Activated naive CD8-positive, alpha-beta T cell treated with anti-CD3 and anti-CD28 coated beads for 36 hours (primary cell): ENCODE measurements at places on chromosomes 4 and X. TPM values are rescaled to one million over a fixed set of nuclear protein-coding genes. Genes with fewer than 3 reads are reported as not detected.

DNA sequence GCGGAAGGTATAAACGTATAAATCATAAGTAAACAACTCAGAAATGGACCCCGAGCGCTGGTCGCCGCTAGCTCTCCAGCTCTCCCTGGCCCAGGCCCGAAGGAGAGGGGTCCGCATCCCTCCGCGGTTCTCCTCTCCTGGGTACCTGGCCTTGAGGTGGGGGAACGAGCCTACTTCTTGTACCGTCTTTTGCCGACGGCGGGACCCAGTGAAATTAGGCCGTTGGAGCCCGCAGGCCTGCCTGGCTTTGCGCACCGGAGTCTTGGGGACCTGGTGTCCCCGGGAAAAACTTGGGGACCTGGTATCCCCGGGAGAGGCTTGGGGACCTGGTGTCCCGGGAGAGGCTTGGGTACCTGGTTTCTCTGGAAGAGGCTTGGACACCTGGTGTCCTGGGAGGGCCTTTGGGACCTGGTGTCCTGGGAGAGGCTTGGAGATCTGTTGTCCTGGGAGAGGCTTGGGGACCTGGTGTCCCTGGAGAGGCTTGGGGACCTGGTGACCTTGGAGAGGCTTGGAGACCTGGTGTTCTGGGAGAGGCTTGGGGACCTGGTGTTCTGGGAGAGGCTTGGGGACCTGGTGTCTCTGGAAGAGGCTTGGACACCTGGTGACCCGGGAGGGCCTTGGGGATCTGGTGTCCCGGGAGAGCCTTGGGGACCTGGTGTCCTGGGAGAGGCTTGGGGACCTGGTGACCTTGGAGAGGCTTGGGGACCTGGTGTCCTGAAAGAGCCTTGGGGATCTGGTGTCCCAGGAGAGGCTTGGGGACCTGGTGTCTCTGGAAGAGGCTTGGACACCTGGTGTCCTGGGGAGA is 12.0 kb downstream of the SHOX start:
- peaks cover 1% of the 10 kb centered on the region for H3K4me1 ChIP-seq
- DNase-seq, result no peak
- no peaks in the 10 kb centered on the region for H3K36me3 ChIP-seq

DNA sequence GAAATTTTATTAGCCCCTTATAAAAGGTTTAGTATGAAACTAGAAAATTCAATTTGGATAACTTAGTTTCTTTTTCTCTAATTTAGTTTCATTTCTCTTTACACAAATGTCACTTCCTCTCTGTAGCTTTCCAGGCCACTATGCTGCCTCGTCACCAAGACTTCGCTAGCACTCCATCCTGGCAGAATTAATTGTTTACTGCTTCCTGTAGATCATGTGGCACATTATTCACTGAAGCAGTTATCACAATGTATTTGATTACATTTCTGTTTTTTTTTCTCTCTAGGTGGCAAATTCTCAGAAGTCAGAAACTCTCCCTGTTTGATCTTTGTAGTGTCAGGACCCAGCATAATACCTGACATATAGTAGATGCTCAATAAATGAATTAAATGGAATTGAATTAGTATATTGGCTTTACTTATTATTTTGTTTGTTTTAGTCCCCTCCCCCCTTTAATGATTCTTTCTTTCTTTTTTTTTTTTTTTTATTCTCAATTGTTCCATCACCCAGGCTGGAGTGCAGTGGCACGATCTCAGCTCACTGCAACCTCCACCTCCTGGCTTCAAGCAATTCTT is 9.3 kb upstream of the SAT1 start:
- no peaks in the 10 kb centered on the region for H3K27me3 ChIP-seq
- H3K4me3 ChIP-seq, result peak overlapping the region; percentile 50
- H3K36me3 ChIP-seq, result no peaks in the 10 kb centered on the region
- peak; percentile 34 for DNase-seq
- H3K4me1 ChIP-seq, result peaks cover 13% of the 10 kb centered on the region

GRCh38 chr4:41399231-41399630 is 138.7 kb upstream of the LIMCH1 start:
- no peak overlapping the region for H3K27ac ChIP-seq
- H3K36me3 ChIP-seq, result no peaks in the 10 kb centered on the region
- no peak for DNase-seq
- H3K4me1 ChIP-seq, result no peaks in the 10 kb centered on the region

DNA sequence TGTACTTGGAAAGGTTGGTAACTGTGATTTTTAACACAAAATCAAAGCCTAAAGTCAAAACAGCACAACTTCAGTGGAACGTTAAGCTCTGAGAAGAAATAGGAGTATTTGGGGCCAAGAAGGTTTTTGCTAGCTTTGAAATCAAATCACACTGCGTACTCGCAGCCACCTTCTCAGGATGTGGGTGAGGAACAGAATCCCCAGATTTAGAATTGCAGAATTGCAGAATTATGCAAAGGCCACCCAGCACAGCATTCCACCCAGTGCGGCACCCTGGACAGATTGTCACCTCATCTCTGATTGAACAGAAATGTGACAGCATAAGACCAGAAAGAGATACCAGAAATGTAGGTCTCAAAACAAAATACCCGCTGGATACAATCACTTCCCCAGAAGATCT is 181.1 kb downstream of the DHX15 start:
- no peaks in the 10 kb centered on the region for H3K36me3 ChIP-seq
- H3K27me3 ChIP-seq, result peaks cover 7% of the 10 kb centered on the region
- H3K27ac ChIP-seq, result no peak overlapping the region
- DNase-seq, result no peak

- peaks cover 2% of the 10 kb centered on the region for H3K4me1 ChIP-seq
- DNase-seq, result no peak
- H3K4me3 ChIP-seq, result no peak overlapping the region
- no peak overlapping the region for H3K27ac ChIP-seq
Observed at GRCh38 chr4:173252024-173252935, 81.9 kb downstream of the HMGB2 start.

GRCh38 chrX:83916525-83916924 is 55.6 kb downstream of the CYLC1 start:
- H3K27me3 ChIP-seq, result no peaks in the 10 kb centered on the region
- no peak overlapping the region for H3K27ac ChIP-seq
- H3K4me3 ChIP-seq, result no peak overlapping the region
- no peak for DNase-seq

GRCh38 chr4:36027203-36027602 is 217.1 kb downstream of the ARAP2 start:
- H3K27me3 ChIP-seq, result no peaks in the 10 kb centered on the region
- no peaks in the 10 kb centered on the region for H3K36me3 ChIP-seq
- DNase-seq, result no peak
- H3K27ac ChIP-seq, result no peak overlapping the region

DNA sequence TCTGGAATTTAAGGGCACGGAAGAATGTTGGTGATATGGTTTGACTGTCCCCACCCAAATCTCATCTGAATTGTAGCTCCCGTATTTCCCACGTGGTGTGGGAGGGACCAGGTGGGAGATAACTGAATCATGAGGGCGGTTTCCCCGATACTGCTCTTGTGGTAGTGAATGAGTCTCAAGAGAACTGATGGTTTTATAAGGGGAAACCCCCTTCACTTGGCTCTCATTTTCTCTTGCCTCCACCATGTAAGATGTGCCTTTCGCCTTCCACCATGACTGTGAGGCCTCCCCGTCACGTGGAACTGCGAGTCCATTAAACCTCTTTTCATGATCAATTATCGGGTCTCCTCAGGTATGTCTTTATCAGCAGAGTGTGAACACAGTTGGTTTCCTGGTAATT is 25.6 kb upstream of the DHRSX start:
- no peak overlapping the region for H3K4me3 ChIP-seq
- no peak for DNase-seq
- no peaks in the 10 kb centered on the region for H3K27me3 ChIP-seq
- no peaks in the 10 kb centered on the region for H3K36me3 ChIP-seq
- H3K4me1 ChIP-seq, result peaks cover 2% of the 10 kb centered on the region
- no peak overlapping the region for H3K27ac ChIP-seq

DNA sequence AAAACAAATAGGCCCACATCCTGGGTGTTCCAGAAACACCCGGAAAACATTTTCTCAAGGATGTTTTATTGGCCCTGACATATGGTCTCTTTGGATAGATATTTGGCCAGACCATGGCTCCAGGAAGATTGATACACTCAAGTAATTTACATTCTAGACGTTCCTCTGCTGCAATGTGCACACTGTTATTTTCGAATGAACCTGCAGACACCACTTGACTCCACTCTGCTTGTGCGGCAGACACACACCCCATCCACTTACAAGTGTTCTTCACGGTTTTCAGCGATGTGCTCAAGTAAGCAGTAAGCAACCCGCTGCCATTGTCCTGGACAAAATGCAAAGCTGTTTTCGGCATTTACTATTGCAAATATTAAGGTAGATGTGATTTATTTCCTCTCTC is 12.0 kb upstream of the GPM6A start:
- no peak for DNase-seq
- H3K36me3 ChIP-seq, result no peaks in the 10 kb centered on the region
- no peaks in the 10 kb centered on the region for H3K27me3 ChIP-seq
- no peaks in the 10 kb centered on the region for H3K4me1 ChIP-seq

DNA sequence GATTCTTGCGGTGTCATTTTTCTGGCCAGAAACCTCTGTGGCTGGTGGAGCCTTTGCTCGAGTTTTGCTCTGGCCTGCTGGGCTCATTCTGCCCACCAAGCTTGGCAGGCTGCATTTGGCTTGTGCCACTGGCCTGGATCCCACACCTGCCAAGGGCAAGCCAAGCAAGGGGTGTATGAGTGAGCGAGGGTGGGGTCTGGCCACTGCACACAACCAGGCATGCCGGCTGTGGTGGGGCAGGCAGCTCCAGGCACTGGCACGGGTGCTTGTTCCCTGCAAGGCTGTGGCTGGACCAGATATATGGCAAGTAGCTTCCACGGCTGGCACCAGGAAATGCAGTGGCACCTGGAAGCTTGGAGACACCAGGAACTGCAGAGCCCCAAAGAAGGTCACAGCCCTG is 68.6 kb upstream of the PPP3CA start:
- DNase-seq, result no peak
- H3K4me1 ChIP-seq, result peaks cover 34% of the 10 kb centered on the region
- peaks cover 6% of the 10 kb centered on the region for H3K36me3 ChIP-seq
- H3K27ac ChIP-seq, result no peak overlapping the region
- no peak overlapping the region for H3K4me3 ChIP-seq

GRCh38 chr4:95601356-95601755 is 52.6 kb upstream of the UNC5C start:
- no peak for DNase-seq
- peaks cover 8% of the 10 kb centered on the region for H3K4me1 ChIP-seq
- H3K4me3 ChIP-seq, result no peak overlapping the region
- H3K27ac ChIP-seq, result no peak overlapping the region
- peaks cover 13% of the 10 kb centered on the region for H3K27me3 ChIP-seq
- no peaks in the 10 kb centered on the region for H3K36me3 ChIP-seq

GRCh38 chrX:153435845-153436244 is 10.0 kb downstream of the TREX2 start:
- H3K27ac ChIP-seq, result no peak overlapping the region
- no peaks in the 10 kb centered on the region for H3K36me3 ChIP-seq
- H3K27me3 ChIP-seq, result no peaks in the 10 kb centered on the region
- no peak for DNase-seq

- no peaks in the 10 kb centered on the region for H3K27me3 ChIP-seq
- DNase-seq, result no peak
- no peaks in the 10 kb centered on the region for H3K4me1 ChIP-seq
- H3K36me3 ChIP-seq, result peaks cover under 1% of the 10 kb centered on the region
Observed at GRCh38 chrX:106954041-106954440, 33.8 kb downstream of the CLDN2 start.

DNA sequence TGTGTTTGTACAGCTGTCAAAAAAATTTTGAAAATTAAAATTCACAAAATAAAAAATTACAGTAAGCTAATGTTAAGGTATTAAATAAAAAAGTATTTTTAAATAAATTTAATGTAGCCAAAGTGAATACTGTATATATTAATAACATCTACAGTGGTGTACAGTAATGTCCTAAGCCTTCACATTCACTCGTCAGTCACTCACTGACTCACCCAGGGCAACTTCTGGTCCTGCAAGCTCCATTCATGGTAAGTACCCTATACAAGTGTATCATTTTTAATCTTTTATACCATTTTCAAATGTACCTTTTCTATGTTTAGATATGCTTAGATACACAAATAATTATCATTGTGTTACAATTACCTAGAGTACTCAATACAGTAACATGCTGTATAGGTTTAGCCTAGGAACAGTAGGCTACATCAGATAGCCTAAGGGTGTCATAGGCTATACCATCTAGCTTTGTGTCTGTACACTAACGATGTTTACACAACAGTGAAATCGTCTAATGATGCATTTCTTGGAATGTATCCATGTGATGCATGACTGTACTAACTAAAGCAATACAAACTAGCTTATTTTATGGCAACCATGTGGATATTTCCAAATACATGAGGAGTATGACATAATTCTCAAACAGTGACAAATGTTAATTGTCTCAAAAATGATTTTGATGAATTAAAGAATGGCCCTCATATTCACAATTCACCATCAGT is 13.7 kb downstream of the DDX60 start:
- H3K4me1 ChIP-seq, result peaks cover 11% of the 10 kb centered on the region
- no peak overlapping the region for H3K4me3 ChIP-seq
- H3K27ac ChIP-seq, result no peak overlapping the region
- H3K27me3 ChIP-seq, result no peaks in the 10 kb centered on the region
- DNase-seq, result no peak

DNA sequence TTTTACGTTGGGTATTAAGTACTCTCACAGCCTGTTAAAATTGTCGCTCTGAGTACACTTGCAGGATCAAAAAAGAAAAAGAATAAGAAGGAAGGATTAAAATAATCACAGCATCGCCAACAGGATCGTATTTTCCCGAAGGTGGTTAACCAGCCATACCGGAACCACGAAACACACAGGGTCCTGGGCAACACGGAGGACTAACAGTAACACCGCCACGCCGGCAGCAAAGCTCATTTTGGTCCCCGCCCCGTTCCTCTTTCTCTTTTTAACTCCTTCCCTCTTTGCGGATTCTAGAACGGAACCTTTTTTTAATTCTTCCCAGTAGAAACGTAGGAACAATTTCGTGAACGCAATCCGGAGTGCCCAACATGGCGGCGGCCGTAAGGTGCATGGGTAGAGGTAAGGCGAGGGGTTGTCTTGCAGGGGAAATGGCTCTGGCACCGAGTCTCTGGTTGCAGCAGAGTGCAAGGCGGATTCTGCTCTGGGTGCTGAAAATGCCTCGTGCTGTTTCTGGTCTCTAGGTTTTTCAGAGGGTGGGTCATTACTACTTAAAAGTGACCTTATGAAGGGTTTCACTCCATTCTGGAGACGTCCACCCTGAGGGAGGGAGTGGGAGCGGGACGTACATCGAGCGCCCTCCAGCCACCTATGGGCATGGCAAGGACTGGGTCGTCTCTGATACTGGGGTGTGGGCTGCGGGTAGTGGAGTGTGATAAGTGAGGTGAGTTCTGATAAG is at the start of gene MRPL1:
Gene MRPL1, plus strand, starts transcription at position 353 of the 739 bp plus-strand sequence. Its CDS starts 19 bp downstream, at position 372.
- peaks cover 28% of the 10 kb centered on the region for H3K36me3 ChIP-seq
- H3K4me1 ChIP-seq, result peaks cover 58% of the 10 kb centered on the region
- H3K27ac ChIP-seq, result peak within 1 kb of the TSS; percentile 98
- H3K4me3 ChIP-seq, result peak within 1 kb of the TSS; percentile 99
- peak; percentile 84 for DNase-seq

- no peaks in the 10 kb centered on the region for H3K36me3 ChIP-seq
- DNase-seq, result no peak
- no peaks in the 10 kb centered on the region for H3K4me1 ChIP-seq
- no peak overlapping the region for H3K27ac ChIP-seq
- H3K4me3 ChIP-seq, result no peak overlapping the region
Observed at GRCh38 chrX:69221239-69222102, 56.2 kb upstream of the PJA1 start.

- H3K4me1 ChIP-seq, result no peaks in the 10 kb centered on the region
- DNase-seq, result no peak
- H3K36me3 ChIP-seq, result no peaks in the 10 kb centered on the region
- no peaks in the 10 kb centered on the region for H3K27me3 ChIP-seq
- no peak overlapping the region for H3K4me3 ChIP-seq
Observed at GRCh38 chr4:32824336-32824735, 2104.2 kb downstream of the PCDH7 start.

HPGD gene
- 6.2 TPM for total RNA-seq

LRIT3 gene
- 0.08 TPM for total RNA-seq

GLRA3 gene
- total RNA-seq, result not detected

PNCK gene
- total RNA-seq, result 1.0 TPM
